Stimulated activated CD4-positive, alpha-beta T cell treated with anti-CD3 and anti-CD28 coated beads, Interleukin-1b, Interleukin-23, amount 100 ng/mL, for 1 hour (primary cell): ENCODE measurements at places on chromosomes 4 and X.

DNA sequence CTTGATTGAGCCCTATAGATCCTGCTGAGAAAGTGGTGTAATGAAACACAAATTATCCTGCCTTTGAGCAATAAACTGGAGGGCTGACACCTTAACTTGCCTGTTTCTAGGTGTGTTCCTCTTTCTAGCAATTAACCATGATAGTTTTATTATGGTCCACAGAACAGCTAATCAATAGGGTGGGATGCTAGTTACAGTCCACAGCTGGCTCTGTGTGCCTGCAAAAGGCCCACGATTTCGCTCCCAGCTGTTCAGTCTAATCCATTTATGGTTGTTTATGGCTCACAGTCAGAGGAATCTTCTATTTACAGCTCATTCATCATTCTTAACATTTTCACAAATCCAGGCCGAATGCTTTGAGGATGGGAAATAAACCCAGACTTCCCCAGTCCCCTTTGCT, 674.9 kb downstream of the SMARCA1 start:
- no peak for DNase-seq

DNA sequence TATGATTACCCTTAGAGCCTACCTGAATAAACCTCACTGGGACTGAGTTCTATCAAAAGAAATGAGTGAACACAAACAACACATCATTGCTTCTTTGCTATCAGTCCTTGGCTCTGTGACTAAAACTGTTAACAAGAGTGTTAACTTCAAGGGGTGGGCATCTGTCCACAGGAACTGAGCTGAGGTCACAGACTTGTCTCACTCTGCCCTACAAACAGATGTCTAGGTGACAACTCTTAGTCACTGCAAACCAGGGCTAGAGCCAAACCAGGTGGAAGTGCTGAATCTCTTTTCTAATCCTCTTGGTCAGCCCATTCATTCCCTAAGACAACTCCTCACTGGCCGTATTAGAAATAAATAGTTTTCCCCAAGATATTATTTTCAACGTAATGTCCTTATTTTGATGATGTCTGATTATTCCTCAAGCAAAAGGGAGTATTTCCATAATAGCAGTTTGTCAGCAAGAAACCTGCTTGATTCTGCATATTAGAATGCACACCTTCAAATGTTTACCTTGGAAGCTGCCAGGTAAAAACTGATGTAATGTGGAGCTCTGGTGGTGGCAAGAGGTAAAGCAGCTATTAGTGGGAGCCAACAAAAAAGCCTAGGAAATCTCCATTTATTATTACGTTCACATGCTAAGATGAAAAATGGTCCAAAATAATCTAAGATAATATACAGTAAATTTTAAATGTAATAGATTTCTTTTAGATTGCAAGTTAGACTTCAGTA, 4.0 kb downstream of the COL25A1 start:
- no peak for DNase-seq

GRCh38 chr4:24056289-24056688, 166.4 kb upstream of the PPARGC1A start:
- no peak for DNase-seq

GRCh38 chrX:135944486-135944885, 29.3 kb downstream of the MMGT1 start:
- no peak for DNase-seq

GRCh38 chr4:119675391-119675790, 46.8 kb upstream of the PDE5A start:
- DNase-seq: no peak

- no peak for DNase-seq
Measured at GRCh38 chr4:136097676-136098075, 1434.6 kb downstream of the PCDH18 start.

DNA sequence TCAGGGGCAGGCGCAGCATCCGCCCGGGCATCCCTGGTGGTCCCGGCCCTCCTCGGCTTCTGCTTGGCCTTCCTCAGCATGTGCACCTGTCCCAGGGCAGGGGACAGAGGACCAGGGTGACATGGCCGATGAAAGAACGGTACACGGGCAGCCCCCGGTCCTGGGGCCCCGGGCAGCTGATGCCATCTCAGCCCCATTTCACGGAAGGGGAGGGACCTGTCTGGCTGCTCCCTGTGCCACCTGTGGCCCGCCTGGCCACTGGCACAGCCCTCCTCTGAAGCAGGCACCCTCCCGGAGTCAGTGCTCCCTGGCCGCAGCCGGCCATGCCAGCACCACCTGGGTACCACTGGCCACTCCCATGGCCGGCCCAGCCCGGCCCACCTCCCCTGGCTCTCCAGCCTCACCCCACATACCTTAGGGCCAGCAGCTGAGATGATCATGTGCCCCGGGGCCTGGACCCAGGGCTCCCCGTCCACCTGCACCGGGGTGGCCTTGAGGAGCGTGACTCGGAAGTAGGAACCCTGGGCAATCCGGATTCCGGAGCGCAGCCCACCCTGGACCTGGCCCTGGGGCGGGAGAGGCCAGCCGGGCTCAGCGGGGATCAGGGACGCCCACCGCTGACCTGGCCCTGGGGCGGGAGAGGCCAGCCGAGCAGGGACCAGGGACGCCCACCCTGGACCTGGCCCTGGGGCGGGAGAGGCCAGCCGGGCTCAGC, 12.6 kb downstream of the DGKQ start:
- DNase-seq: no peak

GRCh38 chr4:77187322-77187721, 30.3 kb downstream of the CCNG2 start:
- no peak for DNase-seq

- no peak for DNase-seq
Measured at GRCh38 chr4:13483768-13484121, 395 bp downstream of the RAB28 start.

DNA sequence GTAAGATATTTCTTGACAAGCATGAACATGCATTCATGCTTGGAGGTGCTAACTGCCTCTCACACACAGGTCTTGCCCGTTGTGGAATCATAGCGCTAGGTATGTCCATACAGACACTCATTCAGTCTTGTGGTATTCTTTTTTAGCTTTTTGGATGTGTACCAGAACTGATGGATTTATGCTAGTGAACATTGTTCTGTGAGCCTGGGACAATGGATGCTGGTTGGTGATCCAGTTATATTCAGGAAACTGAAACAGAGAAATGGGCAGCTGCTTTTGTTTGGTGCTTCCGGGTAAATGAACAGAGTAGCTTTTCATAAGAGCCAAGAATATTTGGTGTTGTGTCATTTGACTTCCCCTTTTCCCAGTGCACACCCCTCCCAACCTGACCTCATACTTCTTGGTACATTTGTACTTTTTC, 78.9 kb upstream of the SLC4A4 start:
- DNase-seq: no peak

- DNase-seq: no peak
Measured at GRCh38 chr4:102715057-102715456, 45.7 kb downstream of the MANBA start.

GRCh38 chrX:134810211-134810610, 151.9 kb upstream of the PLAC1 start:
- no peak for DNase-seq

DNA sequence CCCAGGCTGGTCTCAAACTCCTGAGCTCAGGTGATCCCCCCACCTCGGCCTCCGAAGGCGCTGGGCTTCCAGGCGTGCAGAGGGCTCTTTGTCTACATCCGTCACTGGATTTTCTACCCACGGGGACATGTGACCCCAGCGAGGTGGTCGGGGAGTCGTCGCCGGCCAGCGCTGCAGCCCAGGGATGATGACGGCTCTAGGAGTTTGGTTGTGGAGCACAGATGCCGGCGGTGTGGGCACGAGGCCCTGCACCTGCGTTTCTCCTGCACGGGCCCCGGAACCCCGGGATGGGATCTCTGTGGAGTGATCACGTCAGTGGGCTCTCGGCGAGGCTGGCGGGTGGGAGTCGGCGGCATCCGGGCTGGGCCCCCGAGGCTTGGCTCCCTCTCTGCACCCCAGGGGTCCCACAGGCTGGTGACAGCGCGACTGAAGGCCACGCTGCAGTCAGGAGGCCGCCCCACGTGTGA, 9.1 kb upstream of the GTPBP6 start:
- DNase-seq: no peak

- no peak for DNase-seq
Measured at GRCh38 chr4:182862141-182862875, 54.9 kb downstream of the DCTD start.

DNA sequence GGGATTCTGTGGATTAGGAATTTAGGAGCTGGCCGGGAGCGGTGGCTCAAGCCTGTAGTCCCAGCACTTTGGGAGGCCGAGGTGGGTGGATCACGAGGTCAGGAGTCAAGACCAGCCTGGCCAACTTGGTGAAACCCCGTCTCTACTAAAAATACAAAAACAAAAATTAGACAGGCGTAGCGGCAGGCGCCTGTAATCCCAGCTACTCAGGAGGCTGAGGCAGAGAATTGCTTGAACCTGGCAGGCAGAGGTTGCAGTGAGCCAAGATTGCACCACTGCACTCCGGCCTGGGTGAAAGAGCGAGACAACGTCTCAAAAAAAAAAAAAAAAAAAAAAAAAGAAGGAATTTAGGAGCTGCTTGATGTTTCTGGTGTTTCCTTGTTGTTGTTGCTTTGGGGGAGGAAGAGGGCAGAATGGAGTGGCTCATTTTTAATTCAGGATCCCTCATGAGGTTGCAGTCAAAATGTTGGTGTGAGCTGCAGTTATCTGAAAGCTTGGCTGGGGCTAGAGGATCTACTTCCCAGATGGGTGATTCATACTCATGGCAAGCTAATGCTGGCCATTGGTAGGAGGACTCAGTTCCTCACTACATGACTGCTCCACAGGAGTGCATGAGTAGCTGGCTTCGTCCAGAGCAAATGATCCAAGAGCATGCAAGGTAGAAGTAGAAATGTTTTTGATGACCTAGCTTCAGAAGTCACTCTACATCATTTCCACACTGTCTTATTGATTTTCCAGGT, 26.5 kb upstream of the JADE1 start:
- DNase-seq: no peak

DNA sequence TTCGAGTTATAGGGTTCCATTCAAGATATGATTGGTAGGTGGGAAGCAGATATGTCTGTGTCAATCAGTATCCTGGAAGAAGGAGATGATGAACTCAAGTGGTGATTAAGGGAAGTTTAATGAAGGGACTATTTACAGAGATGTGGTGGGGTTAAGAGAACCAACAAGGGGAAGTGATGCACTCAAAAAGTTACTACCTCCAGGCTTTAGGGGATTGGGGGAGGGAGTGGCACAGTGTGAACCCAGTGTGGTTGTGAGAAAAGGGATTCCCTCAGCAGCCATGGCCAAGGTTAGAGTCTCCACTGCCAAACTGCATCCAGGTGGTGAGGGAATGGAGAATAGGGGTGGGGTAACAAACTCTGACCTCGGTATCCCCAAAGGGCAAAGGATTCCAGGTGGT, 27.9 kb downstream of the PKD2 start:
- DNase-seq: no peak

GRCh38 chrX:101108284-101108683, 10.3 kb downstream of the CENPI start:
- DNase-seq: no peak

GRCh38 chr4:94500685-94501084, 48.9 kb downstream of the PDLIM5 start:
- DNase-seq: no peak

DNA sequence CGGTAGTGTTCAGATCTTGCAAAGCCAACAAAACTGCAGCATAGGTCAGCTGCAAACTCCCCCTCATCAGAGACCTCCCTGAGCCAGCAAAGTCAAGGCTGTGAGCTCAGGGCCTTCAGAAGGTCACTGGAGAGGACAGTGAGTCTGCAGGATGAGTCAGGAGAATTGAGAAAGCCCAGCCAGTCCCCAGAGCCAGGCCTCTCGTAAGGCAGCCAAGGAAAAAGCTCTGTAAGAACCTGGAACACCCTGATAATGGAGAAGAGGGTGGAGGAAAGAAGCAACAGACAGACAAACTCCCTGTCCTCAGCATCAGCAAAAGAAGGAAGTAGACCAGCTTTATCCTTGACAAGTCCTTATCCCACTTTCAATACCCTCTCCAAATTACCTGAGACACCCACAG, 33.0 kb downstream of the GRIA3 start:
- no peak for DNase-seq

- DNase-seq: no peak
Measured at GRCh38 chr4:27276307-27277073, 415.8 kb downstream of the STIM2 start.

GRCh38 chrX:17380221-17380620, 5.2 kb downstream of the NHS start:
- DNase-seq: no peak

DNA sequence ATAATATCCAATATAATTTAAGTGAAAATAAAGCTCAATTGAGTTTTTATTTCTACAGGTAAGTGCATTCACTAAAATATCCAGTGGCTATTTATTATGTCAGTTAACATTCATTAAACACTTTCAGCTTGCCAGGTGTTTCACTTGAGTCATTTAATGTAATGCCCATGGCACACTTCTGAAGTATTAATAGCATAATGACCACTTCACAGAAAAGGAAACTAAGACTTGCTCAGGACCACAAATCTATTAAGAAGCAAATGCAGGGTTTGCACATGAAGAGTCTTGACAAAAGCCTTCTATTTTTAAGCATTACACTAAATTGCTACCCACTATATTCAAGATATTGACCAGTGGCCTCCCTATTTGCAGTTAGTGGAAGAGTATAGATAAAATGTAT, 612.7 kb downstream of the KCTD8 start:
- no peak for DNase-seq

GRCh38 chr4:10173754-10174749, 57.5 kb upstream of the WDR1 start:
- DNase-seq: no peak

GRCh38 chr4:98801259-98801725, 127.6 kb downstream of the EIF4E start:
- DNase-seq: no peak

DNA sequence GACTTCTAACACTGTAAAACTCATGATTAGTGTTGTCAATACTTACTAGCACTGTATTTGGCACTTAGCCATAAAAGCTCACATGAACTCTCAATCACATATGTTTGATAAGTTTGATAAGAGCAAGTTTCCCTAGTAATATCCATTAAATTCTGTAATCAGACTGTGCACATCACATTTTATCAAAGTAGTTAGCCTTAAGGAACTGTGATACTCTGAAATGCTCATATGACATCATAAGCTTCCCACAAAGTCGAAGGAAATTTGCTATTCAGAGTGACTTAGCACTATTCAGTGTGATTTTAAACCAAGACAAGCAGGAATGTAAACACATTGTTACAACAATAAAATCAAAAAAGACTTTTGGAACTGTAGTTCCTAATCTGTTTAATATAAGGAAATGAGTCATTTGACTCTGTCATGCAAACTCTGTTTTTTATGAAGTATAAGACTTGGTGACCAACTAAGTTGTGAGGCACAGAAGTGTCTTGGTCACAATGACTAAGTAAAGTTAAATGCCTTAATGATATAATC, 6.7 kb downstream of the SLC7A11 start:
- no peak for DNase-seq

DNA sequence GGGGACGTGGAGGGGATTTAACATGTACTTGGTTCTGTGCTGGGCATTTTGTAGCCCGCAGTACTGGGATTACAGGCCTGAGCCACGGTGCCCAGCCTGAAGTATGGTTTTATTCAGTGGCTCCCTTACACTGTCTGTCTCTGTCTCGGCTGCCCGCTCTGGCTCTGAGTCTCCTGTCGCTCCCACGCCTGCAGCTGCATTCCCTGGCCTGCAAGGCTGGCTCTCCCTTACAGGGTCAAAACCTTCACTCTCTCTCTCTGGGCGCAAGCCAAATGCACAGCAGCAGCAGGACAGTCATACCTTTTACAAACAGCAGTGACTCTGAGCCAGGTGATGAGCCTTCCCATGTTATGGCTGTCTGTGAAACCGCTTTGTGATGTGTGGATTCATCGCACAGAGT, 72.1 kb downstream of the HTRA3 start:
- no peak for DNase-seq
